Dermis microvascular lymphatic vessel endothelial cell (primary cell): ENCODE measurements at places on chromosomes 3 and 15. TPM values are rescaled to one million over a fixed set of nuclear protein-coding genes. Genes with fewer than 3 reads are reported as not detected.
A peak's percentile ranks its signal among the peaks of the same experiment; 100 is the strongest.

The AQP9 gene
- total RNA-seq, result not detected in 2 replicates

The CNTN6 gene
- not detected in 2 replicates for total RNA-seq

The TMEM108 gene
- not detected in 2 replicates for total RNA-seq

- DNase-seq, result peak; percentile 78
These were observed 6.6 kb downstream of the TIPARP start for GRCh38 chr3:156681002-156681401.

The RASL12 gene
- not detected in 2 replicates for total RNA-seq

DNA sequence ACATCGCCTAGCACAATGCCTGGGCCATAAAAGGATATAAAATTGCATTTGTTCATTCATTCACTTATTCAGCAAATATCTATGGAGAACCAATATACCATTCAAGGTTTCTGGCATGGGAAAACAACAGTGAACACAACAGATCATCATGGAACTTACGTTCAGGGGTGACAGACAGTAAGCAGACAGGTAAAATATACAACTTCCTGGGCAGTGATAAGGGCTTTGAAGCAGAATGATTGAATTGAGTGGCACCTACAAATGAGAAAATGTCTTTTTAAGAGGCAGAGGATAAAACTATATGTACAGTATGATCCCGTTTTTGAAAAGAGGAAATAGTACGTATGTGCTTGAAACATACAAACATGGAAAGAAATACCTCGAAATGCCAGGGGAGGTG is 39.2 kb downstream of the CMTM7 start:
- DNase-seq, result no peak

GRCh38 chr3:101825904-101826445 is 23.3 kb upstream of the NFKBIZ start:
- DNase-seq, result no peak

DNA sequence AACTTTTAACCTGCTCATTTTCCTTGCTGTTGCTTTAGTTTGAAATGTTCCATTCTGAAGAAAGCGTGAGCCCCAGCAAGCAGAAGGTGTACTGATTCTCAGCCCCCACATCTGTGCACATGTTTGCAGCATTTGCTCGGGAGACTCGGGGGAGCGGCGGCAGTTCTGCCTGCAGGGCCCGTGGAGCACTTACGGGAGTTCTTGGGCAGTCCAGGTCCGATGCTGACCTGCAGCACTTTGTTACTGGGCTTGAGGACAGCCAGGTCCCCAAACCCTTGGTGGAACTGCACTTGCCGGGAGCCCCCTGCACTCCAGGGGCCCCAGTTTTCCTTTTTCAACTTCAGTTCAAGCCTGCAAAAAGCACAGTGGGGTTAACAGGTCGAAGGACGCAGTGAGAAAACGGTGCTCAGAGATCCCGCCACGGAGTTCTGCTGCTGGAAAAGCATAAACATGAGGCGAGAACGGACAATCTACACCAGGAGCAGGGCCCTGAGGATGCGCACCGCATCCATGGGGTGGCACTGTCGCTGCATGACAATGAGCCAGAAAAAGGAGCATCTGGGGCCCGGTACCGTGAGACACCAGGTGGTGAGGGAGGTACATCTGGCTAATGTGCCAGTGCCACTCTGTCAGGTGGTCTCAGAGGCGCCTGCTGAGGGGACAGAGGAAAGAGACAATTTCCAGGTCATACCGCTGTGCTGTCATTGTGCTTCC is 45.6 kb upstream of the LDHAL6B start:
- DNase-seq, result no peak

The PPARG gene
- 56.0 and 58.8 TPM in 2 replicates for total RNA-seq

The AP3S2 gene
- total RNA-seq, result 40.8 and 42.2 TPM in 2 replicates

The ARGFX gene
- total RNA-seq, result not detected in 2 replicates

The RPSA gene
- 931 and 1,204 TPM in 2 replicates for total RNA-seq

- no peak for DNase-seq
These were observed 71.5 kb upstream of the KLF13 start for GRCh38 chr15:31255176-31255510.

The SGO1 gene
- total RNA-seq, result 1.8 and 3.7 TPM in 2 replicates

- DNase-seq, result no peak
These were observed 580.9 kb downstream of the DIPK2A start for GRCh38 chr3:144552346-144553057.

DNA sequence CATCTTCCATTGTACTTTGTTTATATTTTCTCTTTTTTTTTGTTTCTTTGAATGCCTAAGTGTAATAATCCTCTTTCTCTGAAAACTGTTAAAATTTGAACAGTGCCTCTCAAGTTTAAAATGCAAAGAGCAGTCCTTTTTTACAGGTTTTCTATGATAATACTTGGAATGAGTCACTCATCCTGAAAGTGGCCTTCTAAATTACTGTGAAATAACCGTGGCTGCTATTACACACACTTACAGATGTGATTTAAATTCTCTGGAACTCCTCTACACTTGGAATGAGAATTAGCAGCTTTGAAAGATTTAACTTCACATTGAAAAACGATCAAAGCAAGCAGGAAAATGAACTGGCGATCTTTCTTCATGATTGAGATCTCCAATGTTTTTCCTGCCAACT is 105.9 kb downstream of the ROBO1 start:
- no peak for DNase-seq

The HGD gene
- total RNA-seq, result 0.26 TPM in 1 of 2 replicates, not detected in the other

DNA sequence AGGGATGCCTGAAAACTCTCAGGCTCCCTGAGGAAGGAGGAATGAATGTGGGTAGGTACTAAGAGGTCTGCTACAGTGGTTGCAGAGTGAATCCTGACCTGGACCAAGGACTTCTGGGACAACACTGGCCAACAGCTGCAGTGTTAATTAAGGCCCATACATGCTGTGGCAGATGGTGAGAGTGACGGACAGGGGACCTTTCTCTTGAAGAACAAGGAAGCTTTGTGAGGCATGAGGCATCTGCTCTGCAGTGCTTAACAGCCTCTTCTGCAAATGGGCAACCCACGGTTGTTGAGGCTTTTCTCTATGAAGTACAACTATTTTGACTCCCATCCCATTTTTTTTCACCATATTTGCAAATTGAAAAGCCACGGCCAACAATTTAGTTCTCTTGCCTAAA is 26.6 kb upstream of the ACAN start:
- no peak for DNase-seq

DNA sequence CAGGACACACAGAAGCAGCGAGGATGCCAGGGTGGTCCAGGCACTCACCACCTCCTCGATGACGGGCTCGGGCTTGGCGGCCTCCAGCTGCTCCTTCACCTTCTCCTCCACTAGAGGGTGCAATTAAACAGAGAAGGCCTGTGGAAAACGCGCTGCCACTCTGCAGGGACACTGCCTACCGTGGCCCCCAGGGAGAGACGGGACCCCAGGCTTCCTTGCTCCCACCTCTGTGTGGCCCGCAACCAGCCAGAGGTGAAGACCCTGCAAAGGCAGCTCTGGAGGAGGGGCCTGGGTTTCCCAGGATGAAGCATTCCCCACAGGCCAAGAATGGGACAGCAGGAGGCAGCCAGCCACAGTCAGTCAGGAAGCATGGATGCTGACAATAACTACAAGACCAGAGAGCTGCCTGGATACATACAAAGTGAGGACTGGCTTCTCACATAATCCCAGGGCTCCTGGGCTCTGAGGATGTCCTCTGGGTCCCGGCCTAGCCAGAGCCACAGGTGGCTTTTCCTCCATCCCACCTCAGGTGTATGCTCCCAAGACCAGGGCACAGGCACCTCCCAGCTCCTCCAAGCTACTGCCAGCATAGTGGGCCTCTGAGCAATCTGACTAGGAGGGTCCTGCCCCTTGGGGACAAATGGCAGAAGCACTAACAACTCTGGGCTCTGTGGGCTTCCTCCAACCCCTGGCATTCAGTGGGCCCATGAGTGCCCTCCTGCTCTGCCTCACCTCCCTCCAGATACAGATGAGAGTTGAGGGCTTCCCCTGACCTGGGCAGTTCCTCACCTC is 46.2 kb downstream of the PTH1R start:
- DNase-seq, result peak; percentile 56

DNA sequence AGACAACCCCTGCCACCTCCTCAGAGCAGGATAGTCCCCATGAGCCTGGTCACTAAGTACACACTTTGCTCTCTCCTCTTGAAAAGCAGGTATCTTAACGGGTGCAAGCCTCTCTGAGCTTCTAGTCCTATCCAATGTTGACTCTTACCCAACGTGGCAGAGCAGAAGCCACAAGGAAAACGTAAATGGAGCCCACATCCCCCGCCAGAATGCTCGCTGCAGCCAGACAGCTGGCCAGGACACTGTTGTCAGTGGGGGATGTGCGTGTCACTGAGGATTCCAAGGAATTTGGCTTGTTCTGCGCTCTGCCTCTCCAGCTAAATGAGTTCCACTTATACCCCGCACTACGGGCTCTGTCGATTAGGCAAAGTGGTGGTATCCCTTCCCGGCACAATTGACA is 67.8 kb upstream of the IGF1R start:
- DNase-seq, result no peak

The ANKRD34C gene
- not detected in 2 replicates for total RNA-seq

- DNase-seq, result peak; percentile 75
These were observed 62.2 kb upstream of the AKAP13 start for GRCh38 chr15:85318048-85318731.

DNA sequence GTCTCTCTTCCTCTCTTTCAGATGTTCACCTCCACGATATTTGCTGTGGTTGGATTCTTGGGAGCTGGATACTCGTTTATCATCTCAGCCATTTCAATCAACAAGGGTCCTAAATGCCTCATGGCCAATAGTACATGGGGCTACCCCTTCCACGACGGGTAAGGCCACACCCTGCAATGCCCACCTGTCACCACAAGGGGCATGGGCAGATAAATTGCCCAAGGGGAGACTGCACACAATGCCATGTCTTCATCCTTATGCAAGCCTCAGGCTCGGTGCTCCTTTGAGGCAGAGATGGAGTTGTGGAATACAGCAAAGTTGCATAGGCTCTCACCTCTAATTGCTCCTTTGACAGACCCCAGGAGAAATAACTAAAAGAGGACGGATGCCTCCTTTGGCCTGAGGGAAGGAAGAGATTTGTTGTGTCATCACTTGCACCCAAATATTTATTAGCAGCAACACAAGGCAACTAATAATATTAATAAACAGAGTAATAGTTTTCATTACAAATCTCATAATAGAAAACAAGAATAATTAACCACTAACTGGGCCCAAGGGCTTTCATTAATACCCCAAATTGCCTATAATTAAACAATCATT is 13.2 kb downstream of the TM4SF4 start:
- no peak for DNase-seq

The SLC22A14 gene
- under 0.01 TPM in 1 of 2 replicates, not detected in the other for total RNA-seq

The THBS1 gene
- total RNA-seq, result 4,129 and 8,012 TPM in 2 replicates

DNA sequence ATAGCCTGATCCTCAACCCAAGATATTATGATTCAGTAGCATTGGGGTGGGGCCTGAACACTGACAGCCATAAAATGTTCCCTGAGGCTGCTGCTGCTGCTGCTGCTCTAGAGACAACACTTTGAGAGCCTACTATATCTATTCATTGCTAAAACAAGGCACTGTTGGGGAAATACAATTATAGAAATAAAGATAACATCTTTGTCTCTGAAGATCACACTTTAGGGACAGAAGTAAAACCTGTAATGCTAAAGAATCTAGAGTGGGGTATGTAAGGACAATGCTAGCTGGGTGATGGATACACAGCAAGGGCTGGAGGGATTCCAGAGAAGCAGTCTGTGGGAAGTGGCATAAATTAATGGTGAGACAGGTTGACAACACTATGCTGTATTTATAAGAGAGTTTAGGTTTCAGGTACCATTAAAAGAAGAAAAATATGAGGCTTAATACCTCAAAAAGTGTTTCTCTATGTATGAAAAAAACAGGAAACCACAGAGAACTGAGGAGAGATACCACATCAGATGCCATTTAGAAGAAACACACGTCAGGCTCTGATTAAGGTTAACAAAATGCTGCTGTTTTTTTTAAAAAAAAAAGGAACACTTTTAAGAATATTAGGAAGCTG is 115.9 kb downstream of the CBLB start:
- no peak for DNase-seq

- DNase-seq, result no peak
These were observed 15.2 kb downstream of the CCR1 start for GRCh38 chr3:46192939-46193338.

DNA sequence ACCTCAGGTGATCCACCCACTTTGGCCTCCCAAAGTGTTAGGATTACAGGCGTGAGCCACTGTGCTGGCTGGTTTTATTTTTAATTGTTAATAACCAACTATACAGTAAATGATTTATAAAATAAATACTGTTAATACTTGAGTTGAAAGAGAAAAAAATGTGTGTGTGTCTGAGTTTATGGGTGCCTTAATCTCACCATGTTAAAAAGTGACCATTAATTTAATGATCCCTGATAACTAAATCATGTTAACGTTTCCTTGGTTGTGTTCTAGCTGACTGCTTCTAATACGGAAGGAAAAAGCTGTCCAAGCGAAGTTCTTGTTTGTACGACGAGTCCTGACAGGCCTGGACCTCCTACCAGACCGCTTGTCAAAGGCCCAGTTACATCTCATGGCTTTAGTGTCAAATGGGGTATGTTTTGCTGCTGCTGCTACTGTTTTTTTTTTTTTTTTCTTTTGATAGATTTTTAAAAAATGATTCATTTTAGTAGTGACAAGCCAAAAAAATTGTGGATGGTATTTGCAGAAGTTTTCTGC is 113.5 kb downstream of the GHSR start:
- no peak for DNase-seq

The CCK gene
- not detected in 2 replicates for total RNA-seq

DNA sequence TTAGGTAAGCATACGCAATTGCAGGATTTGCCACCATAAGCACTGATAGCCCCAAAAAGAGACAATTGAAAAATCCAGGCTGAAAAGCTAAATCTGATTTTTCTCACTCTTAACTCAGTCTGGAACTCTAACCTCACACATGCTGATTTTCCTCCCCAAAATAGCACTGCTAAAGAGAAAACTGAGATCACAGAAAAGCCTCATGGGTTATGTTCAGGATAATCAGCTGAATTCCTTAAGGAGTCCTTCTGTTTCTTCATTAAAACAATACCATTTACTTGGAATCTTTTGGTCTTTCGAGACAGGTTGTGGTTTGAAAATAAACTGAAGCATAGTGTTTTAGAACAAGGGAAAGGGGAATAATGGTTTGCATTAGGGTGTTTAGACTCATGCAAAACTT is 144.3 kb upstream of the LRRN1 start:
- no peak for DNase-seq

The FLNB gene
- 297 and 366 TPM in 2 replicates for total RNA-seq

The LRTM1 gene
- total RNA-seq, result not detected in 2 replicates
